ENCODE measurements at places on chromosomes 6 and 20.
A peak's percentile ranks its signal among the peaks of the same experiment; 100 is the strongest.

- no peak for DNase-seq
These were observed 106.2 kb downstream of the DTD1 start for GRCh38 chr20:18694071-18694470.

DNA sequence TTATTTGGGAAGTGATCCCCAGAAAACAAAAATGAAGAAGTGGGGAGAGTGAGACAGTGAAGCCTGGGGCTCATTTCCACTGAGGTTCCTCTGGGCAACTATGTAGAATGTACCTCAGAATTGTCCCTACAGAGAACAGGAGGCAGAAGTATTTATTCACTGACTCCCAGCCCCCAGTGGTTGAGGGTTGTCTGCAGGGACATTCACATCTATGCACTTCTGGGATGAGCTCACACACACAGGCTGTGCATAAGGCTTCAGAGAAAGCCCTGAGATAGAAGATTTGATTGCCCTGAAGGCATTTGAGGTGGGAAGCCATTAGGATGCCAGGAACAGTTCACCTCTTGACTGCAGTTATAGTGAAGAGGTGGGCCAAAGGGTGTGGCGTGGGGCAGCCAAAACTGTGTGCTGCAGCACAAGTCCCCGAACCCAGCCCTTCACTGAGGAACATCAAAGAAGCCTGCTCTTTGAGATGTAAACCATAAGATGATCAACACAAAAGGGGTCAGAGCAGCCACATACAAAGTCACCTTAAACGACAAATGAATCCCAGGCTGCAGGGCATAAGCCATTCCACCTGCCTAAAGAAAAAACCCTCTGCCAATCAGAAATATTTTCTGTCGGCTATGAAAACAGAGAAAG lies 853.8 kb upstream of the FLRT3 start:
- no peak for DNase-seq

GRCh38 chr6:50815436-50816114 lies 3.1 kb upstream of the TFAP2B start:
- DNase-seq = no peak

- peak; percentile 75 for DNase-seq
These were observed 764 bp downstream of the ZNF292 start for GRCh38 chr6:87155842-87156815.

- DNase-seq = no peak
These were observed 278.9 kb downstream of the CENPW start for GRCh38 chr6:126618639-126619343.

GRCh38 chr20:23065266-23066201 lies 16.1 kb upstream of the THBD start:
- DNase-seq = no peak

All from Right ventricle myocardium inferior (tissue), 1 donor.